Fibroblast of skin of left biceps (primary cell): ENCODE measurements at places on chromosomes 5 and 9.

DNA sequence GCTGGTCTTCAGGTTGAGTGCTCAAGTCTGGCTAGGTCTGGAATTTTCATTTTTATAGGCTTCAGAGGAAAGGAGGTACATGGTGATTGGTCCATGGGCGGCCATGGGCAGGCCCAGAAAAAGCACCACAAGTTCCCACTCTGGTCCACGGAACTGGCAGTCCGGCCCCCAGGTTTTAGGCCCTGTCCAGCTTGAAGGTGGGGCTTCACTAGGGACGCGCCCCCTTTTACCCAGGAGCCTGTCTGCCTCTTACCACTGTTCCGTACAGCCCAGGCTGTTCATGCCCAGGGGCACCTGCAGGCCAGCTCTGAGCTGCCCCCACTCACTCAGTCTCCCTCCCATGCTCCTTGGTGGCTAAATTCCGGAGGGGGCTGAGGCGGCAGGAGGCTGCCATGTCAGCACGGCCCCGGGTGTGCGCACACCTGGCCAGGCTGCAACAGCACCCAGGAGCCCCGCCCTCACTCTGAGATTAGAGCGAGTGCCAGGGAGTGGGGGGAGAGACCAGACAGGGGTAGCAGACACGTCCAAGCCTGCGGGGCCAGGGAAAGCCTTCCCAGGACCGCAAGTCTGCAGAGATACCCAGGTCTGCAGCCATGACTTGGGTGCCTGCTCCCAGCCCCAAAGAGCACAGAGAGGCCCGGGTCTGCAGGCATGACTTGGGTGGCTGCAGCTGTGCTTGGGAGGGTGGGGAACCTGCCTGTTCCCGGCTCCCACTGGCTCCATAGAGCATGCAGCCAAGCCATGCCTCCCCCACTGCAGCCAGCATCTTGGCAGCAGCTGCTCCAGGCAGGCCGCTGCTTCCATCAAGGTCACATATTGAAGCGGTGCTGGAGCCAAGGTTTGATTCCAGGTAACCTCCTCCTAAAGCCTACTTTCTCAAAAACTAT lies 390.2 kb upstream of the SGCD start:
- DNase-seq = no peak

- DNase-seq = no peak
Observed at GRCh38 chr5:174777111-174777510, 52.7 kb downstream of the MSX2 start.

- DNase-seq = peak; percentile 95
Observed at GRCh38 chr9:110579862-110580219, 300 bp upstream of the SVEP1 start.

DNA sequence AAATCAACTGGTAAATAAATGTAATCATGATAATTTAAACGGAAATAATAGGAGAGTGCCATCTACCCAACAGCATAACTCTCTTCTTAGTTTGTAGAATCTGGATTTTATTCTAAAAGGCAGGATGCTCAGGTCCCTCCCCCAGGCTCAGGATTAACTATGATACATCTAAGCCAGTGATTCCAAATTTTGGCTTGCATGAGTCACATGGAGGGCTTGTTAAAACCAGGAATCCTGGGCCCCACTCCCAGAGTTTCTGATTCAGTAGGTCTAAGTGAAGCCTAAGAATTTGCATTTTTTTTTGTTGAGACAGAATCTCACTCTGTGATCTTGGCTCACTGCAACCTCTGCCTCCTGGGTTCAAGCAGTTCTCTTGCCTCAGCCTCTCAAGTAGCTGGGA lies 62.3 kb upstream of the ZFR start:
- peak; percentile 90 for DNase-seq

GRCh38 chr9:23823269-23823668 lies 2.8 kb downstream of the ELAVL2 start:
- DNase-seq = no peak

DNA sequence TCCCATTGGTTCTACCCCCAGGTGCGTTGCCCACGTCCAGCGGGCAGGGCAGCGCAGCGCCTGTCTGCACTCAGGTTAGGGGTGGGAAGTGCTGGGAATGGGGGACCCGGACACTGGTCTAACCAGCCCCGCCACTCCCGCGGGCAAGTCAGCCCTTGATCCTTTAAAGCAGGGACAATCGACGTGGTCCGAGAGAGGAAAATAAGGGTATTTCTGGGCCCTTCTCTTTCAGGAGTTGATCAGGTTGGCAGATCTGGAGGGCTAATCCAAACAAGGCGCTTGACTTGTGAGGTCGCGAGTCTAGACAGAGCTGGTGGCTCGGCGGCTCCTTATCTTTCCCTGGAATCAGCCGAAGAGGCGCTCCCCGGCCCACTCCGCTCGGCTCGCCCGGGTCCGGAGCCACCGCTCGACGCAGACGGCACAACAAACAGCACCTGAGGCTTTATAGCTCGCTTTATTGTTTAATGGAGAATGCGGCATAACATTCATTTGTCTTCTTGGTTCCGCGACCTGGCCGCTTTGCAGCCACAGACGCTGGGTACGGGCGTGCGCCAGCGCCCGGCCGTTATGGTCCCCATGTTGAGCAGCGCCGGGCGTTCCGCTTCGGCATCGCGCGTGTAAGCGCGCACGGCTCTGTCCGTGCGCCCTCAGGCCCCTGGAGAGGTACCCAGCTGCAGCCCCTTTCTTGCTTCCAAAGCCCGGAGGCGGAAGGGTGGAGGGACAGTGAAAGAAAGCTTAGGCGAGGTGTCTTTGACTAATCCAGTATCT lies 15.8 kb downstream of the ISL1 start:
- DNase-seq = no peak

- DNase-seq = peak; percentile 43
Observed at GRCh38 chr5:127517480-127518318, at the start of gene PRRC1. Gene PRRC1 (plus strand): TSS chr5:127517640. CDS start chr5:127523480, 5,840 bp downstream.

GRCh38 chr5:159420940-159421339 lies 90.7 kb upstream of the IL12B start:
- no peak for DNase-seq

DNA sequence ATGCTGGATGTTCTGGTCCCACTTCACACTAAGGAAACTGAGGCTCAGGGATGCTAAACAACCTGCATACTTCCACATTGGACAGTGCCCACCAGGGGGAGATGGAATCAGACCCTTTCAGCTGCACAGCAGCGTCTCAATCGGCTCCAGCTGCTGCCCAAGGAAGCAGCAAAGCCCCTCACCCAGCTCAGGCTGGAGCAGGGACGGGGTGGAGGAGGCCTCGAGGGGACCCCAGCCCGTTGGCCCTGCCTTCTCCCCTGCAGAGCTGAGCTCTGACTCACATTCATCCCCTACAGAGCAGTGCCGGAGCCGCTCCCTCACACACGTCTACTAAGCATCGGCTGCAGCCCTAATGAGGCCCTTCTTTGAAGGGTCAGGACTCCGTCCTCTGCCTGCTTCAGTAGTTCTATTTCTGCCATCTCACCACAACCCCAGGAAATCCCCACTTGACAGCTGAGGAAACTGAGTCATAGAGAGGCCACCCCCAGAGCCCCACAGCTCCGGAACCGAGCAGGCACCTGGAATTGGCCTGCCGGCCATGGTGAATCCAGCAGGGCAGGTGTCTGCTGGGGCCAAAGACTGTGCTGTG lies 21.5 kb upstream of the SUSD3 start:
- DNase-seq = no peak

DNA sequence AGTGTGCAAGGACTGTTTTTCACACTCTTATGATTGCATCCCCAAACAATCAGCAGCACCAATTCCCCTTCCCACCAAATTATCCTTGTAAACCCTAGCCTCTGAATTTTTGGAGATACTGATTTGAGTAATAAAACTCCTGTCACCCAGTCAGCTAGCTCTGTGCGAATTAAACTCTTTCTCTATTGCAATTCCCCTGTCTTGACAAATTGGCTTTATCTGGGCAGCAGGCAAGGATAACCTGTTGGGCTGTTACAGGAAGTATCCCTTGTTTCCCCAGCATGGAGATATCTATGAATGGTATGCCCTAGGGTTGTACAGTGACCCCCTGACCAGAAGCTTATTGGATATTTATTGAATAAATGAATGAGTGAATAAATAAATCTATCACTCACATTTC lies 80.8 kb downstream of the PTCD2 start:
- no peak for DNase-seq

GRCh38 chr5:127705120-127705892 lies 2.1 kb downstream of the CCDC192 start:
- no peak for DNase-seq

GRCh38 chr5:73981704-73982103 lies 355.7 kb downstream of the ARHGEF28 start:
- DNase-seq = no peak

DNA sequence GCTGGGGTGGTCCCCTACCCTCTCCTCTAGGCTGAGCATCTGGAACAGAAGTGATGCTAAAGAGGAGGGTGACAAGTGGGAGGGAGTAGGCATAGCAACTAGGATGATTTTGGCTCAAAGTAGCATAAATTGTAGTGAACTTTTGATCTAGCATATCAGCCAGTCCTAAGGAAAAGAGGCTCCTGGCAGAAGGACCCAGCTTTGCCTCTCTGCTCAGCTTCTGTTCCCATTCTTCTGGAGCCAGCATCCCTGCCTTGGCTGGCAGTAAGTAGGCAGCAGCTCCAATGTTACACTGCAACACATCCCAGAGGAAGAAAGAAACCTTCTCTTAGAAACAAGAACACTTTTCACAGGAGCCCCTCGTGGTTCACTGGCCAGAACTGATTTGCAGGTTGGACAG lies 487.0 kb downstream of the MTRR start:
- no peak for DNase-seq

GRCh38 chr5:108617467-108618435 lies 129.9 kb upstream of the FER start:
- DNase-seq = no peak

DNA sequence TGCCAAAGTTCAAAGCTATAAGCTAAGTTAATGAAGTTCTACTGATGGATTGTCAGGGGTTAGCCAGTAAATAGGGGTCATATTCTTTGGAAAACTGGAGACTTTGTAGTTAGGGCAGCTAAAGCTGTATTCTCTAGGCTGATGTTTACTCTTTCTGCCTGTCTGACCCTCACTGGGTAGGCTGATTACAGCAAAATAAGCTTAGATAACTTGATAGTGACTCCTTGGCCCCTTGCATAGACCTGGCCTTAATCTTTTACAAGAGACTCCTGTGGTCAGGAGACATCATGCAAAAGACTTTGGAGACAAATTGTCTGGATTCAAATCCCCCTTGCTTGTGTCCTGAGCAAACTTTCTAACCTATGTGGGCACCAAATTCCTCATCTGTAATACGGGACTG lies 314.4 kb upstream of the MSX2 start:
- no peak for DNase-seq

DNA sequence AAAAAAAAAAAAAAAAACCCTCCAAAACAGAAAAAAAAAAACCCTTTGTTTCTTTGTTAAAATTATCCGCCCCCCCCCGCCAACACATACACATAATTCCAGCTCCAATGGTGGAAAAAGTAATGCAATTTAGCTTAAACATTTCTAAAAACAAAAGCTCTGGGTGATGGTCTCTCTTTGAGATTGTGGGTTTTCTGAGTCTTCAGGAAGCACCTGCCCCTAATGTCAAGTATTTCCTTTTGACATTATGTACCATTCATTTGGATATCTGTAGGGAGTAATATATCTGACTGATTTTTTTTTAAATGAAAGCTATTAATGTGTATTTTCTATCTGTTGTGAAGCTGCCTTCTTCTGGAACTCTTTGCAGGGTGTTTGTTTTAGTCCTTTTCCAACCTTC lies 389.7 kb downstream of the TAF11L14 start:
- DNase-seq = no peak

- no peak for DNase-seq
Observed at GRCh38 chr9:113989714-113990569, 88.2 kb downstream of the AMBP start.

- DNase-seq = no peak
Observed at GRCh38 chr9:87567001-87567400, 69.3 kb downstream of the DAPK1 start.

DNA sequence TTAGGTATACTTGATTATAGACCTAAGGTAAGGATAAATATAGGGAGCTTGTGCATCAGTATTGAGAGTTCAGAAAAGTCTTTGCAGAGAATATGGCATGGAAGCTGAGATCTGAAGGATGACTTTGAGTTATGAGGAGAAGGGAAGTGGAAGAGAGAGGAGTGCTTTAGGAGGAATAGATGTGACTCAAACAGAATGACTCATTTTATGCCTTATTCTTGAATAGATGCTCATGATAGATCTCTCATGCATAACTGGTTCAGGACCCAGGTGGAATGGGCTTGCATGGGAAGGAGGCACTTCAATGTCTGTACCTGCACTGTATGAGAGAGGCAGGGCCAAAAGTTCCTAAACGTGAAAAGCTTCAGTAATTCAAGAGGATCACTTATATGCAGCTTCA lies 103.3 kb downstream of the CWC27 start:
- DNase-seq = no peak

DNA sequence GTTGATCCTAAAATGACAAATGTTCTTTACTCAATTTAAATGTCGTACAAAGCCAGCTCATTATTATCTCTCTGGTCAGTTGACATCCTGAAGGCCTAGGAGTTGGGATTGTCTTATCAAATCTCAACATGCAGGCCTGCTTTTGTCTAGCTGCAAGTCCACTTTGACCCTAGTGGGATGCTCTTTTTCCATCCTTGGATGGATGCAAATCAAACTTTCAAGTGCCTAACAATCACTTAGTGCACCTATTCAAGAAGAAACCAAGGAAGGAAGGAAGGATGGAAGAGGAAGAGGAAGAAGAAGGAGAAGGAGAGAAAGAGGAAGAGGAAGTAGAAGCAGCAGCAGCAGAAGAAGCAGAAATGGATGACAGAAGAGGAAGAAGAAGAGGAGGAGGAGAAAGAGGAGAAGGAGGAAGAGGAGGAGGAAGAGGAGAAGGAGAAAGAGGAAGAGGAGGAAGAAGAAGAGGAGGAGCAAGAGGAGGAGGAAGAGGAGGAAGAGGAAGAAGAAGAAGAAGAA lies 109.6 kb downstream of the PIK3R1 start:
- no peak for DNase-seq

DNA sequence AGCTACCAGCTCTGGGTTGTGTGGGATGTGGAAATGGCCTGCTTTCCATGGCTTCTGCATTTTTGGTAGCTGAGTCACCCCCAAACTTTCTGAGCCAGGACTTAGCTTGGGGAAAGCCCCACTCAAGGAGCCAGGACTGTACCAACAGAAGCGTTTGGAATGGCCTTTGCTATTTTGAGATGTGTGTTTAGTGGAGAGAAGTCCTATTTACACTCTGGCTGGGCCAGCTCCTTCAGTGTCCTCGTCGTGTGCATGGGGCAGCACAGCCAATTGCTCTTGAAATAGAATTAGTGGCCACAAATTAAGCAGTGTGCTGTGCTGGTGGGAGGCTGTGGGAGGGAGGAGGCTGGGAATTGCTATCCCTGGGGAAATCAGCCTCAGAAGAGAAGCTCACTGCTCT lies 51.6 kb downstream of the ENTREP1 start:
- peak; percentile 81 for DNase-seq
